ENCODE measurements at places on chromosomes 2 and 18.

DNA sequence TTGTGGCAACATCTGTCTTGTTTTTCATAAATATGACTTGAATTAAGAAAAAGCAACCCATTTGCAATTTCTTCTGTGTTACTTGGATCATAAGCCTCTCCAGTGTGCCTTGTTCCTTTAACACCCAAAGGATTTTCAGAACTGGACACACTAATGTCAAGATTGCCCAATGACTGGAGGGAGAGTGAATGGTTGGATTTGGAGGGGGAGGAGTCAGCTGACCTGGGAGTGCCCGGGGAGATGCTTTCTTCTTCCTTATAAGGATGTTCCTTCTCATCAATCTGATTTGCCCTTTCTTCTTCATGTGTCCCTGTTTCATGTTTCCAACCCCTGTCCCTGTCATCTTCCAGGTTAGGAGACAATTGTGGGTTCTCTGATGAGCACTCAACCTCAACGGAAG is 48.8 kb downstream of the ALPK2 start:
- peak; percentile 19 for DNase-seq

DNA sequence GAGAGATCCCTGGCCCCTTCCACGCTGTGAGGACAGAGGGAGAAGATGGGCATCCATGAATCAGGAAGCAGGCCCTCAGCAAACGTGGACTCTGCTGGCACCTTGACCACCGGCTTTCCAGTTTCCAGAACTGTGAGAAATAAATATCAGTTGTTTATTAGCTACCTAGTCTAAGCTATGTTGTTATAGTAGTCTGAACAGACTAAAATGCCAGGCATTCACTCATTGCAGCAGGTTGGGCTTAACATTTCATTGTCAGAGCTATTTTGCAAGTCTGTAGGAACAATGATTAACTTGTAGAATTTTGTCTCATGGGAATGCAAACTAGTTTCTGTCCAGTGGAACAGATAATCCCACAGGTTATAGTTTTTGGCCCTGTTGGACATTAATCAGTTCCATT is 24.8 kb upstream of the TBC1D8 start:
- no peak for DNase-seq

DNA sequence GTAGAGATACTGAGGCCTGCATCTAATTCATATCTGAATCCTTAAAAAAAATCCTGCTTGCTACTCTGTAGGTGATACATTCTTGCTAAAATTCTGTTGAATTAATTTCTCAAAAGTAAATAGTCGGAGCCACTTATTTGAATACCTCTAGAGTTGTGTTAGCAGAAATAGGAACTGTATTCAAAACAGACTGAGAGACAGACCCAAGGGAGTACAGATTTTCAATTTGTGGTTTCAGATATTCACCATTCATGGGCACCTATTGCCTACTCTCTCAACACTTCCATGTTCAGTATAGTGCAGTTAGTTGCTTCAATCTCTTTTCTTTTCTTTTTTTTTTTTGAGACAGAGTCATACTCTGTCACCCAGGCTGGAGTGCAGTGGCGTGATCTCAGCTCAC is 46.6 kb upstream of the CTLA4 start:
- DNase-seq: no peak

DNA sequence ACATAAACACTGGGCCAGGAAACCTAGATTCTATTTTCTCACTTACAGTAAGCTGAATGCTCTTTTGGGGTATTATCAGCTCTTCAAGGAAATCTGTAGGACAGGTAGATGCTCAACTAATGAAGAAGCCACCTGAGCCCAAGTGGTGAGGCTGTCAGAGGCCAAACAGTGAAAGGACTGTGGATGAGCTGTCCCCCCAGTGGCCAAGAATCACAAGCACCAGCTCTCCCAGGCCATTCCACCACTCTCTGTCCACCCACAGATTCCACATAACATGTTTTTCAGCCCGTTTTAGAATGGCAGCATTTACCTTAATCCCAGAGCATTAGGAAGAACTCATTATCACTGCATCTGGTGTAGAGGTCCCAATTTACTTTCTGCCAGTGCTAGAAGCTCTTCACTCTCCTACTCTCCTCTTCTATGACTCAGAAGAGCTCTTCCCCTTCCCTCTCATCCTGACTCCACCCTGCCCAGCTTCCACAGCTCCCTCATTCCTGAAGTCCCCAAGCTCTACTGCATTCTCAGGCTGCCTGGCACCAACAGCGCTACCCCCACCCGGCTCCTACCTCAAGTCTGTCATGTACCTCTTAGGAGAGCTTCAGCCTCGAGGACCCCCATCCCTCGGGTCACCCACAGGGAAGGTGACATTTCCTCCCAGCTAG is 43.8 kb upstream of the GORASP2 start:
- DNase-seq: no peak

DNA sequence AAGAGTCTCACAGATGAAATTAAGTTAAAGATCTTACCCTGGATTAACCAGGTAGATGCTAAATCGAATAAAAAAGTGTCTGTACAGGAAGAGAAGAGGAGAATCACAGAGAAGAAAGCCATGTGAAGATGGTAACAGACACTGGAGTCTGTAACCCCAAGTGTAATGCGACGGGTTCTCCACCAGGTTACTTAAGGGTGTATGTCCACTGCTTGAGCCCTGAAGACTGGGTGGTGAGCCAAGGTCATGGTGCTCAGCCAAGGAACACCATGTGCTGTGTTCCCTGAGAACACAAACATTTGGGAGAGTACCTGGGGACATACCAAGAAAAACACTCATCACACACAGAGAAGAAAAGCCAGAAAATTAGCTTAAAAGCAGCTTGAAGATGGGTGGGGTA is 8.2 kb upstream of the ACADL start:
- no peak for DNase-seq

DNA sequence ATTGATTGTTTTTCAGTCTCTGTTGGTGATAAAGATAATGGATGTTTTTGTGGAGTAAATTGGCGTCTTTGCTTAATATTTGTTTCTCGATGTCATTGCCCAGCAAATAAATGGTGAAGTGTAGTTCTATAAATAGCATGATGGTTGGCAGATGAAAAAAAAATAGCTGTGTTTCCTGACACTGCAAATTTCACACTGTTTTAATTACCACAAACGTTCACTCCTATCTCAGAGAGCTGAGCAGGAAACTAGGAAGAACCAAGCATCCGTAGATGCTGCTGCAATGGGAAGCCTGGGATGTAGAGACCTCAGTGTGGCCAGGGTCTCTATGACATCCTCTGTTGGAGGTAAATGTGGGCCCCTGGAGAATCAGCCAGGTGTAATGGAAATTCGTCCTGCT is 183.2 kb downstream of the CYRIA start:
- DNase-seq: no peak

DNA sequence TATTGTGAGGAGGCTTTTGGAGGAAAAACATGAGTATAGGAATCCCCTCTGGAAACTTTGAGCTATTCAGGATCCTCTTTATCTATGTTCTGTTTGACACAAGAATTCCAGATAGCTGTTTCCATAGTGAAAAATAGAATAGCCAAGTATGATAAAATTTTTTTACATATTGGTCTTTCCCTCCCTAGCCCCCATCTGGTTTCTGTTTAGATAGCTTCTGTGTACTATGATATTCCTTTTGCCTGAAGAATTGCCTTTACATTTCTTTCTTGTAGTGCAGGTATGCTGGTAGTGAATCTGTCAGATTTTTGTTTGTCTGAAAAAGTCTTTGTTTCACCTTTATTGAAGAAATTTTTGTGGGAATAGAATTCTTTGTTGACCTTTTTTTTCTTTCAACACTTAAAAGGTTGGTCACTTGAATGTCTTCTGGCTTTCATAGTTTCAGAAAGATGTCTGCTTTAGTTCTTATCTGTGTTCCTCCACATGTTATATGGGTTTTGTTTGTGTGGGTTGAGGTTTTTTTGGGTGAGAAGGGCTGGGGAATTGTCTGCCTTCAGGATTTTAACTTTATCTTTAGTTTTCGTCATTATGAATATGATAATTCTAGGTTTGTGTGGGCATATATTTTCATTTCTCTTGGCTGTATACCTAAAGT is 29.9 kb upstream of the FBLN7 start:
- no peak for DNase-seq

All from LoVo (cell line).